ENCODE measurements at places on chromosomes 7 and 10. TPM values are rescaled to one million over a fixed set of nuclear protein-coding genes. Genes with fewer than 3 reads are reported as not detected.

DNA sequence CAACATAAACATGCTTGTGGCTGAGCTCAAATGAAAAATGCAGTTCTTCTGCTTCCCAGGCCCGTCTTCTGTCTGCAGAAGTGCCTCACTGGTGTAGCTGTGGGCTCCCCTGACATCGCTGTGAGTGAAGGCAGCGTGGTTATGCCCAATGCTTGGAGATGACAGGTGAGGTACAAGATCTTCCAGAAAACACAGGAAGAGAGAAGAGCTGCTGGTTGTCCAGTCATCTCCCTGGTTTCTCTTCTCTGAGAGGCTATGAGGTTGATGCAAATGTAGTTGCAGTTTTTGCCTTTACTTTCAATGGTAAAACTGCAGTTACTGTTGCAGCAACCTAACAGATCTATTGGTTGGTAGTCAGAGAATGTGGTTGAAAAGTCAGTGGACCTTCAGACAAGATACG is 223.6 kb downstream of the GATA3 start:
- H3K4me1 ChIP-seq, result peaks cover 9% of the 10 kb centered on the region
- no peaks in the 10 kb centered on the region for H3K36me3 ChIP-seq
- no peak overlapping the region for H3K4me3 ChIP-seq
- H3K27ac ChIP-seq, result no peak overlapping the region
- H3K27me3 ChIP-seq, result peaks cover 9% of the 10 kb centered on the region
- DNase-seq, result no peak

- no peak for DNase-seq
- H3K4me3 ChIP-seq, result no peak overlapping the region
- peaks cover 3% of the 10 kb centered on the region for H3K36me3 ChIP-seq
- no peaks in the 10 kb centered on the region for H3K4me1 ChIP-seq
Observed at GRCh38 chr10:132133449-132134240, 53.1 kb upstream of the DPYSL4 start.

GRCh38 chr7:144019457-144019856 is 19.3 kb downstream of the OR6B1 start:
- H3K4me1 ChIP-seq, result peaks cover 4% of the 10 kb centered on the region
- peaks cover 5% of the 10 kb centered on the region for H3K27me3 ChIP-seq
- no peak for DNase-seq
- no peaks in the 10 kb centered on the region for H3K36me3 ChIP-seq
- no peak overlapping the region for H3K27ac ChIP-seq

Gene KLHDC10
- total RNA-seq, result 20.6 TPM

- no peaks in the 10 kb centered on the region for H3K36me3 ChIP-seq
- H3K4me1 ChIP-seq, result peaks cover 18% of the 10 kb centered on the region
- DNase-seq, result no peak
- no peak overlapping the region for H3K27ac ChIP-seq
Observed at GRCh38 chr7:46930366-46930765, 651.5 kb downstream of the TNS3 start.

Gene IDI2
- not detected for total RNA-seq

Gene ANKRD61
- total RNA-seq, result not detected

DNA sequence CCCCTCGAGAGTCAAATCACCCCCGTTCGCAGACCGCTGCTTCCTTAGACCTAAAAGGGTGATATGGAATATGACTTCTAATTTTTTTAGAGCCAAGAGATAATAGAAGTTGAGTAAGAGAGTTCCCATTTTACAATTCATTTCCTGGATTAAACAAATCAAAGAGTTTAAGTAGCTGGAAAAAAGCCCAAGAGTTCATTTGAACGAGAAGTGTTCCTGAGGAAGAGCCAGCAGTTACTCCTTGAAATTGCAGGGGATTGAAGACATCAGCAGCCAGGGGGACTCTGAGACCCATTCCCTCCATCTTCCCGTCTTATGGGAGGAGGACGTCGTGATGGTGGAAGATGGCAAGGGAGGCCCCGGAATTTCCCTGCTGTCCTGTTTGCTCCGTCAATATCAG is 277.0 kb downstream of the WDR11 start:
- H3K27ac ChIP-seq, result no peak overlapping the region
- no peak overlapping the region for H3K4me3 ChIP-seq

Gene CCDC172
- not detected for total RNA-seq

GRCh38 chr7:46089281-46089680 is 168.2 kb upstream of the IGFBP3 start:
- no peaks in the 10 kb centered on the region for H3K4me1 ChIP-seq
- H3K27me3 ChIP-seq, result no peaks in the 10 kb centered on the region
- no peak overlapping the region for H3K4me3 ChIP-seq
- no peaks in the 10 kb centered on the region for H3K36me3 ChIP-seq

DNA sequence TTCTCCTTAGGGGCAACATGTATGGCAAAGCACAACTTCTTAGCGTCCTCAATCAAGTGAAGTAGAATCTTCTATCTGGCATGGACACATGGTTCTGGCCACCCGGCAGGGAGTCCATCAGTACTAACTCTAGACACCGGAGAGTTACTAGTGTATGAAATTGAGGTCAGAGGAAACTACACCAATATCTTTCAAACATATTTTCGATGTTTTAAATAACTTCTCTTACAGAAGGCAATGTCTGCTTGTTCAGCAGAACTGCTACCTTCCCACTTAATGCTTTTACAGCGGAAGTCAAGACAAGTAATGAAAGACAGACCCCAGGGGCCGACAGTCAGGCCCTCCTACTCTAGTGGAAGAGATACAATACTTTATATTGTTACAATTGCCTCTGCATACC is 89.9 kb downstream of the RNF216 start:
- H3K36me3 ChIP-seq, result peaks cover 13% of the 10 kb centered on the region
- H3K27ac ChIP-seq, result peak overlapping the region; percentile 79
- H3K4me3 ChIP-seq, result no peak overlapping the region

GRCh38 chr10:128567551-128567950 is 441.3 kb upstream of the MKI67 start:
- peaks cover 3% of the 10 kb centered on the region for H3K4me1 ChIP-seq
- no peak overlapping the region for H3K27ac ChIP-seq

DNA sequence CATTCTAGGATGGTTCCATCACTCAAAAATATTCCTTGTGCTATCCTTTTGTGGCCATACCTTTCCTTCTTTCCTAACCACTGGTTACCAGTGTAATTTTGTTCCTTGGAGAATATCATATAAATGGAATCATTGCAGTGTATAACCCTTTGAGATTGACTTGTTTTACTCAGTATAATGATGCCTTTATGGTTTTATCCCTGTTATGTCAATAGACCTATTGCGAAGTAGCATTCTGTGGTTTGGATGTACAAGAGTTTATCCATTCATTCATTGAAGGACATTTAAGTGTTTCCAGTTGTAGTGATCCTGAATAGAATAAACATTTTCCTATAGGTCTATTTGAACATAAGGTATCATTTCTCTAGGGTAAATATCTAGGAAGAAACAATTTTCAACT is 54.2 kb downstream of the RBM33 start:
- no peak overlapping the region for H3K4me3 ChIP-seq
- peaks cover 3% of the 10 kb centered on the region for H3K4me1 ChIP-seq
- H3K27ac ChIP-seq, result no peak overlapping the region
- peaks cover 51% of the 10 kb centered on the region for H3K36me3 ChIP-seq

DNA sequence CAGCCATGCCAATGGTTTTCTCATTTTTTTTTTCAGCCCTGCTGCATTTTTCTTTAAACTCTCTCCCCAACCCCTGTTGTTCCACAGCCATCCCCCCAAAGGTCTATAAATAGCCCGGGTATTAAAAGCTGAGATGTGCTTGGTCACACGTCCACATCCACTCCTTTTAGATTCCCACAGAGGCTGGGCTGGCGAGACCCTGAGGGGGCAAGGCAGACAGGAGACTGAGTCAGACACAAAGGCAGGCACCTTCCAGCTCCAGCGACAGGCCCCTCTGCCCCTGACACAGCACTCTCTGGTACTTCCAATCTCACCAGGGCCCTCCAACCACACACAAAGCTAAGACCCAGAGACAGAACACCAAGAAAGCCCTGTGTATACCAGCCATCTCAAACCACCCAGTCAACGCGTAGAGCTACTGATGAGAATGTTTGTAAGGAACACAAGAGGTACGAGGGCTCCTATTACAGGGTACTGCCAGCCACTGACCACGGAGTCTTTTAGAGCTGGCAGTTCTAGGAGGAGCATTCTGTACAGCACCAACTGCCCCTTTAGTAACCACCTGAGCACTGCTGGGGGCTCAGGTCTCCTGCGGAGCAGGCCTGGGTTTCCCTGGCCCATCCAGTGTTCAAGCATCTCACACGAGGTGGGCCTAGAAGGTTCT is 64.2 kb upstream of the DDC start:
- H3K36me3 ChIP-seq, result peaks cover 36% of the 10 kb centered on the region
- DNase-seq, result peak; percentile 46
- peak overlapping the region; percentile 22 for H3K27ac ChIP-seq
- no peak overlapping the region for H3K4me3 ChIP-seq
- H3K4me1 ChIP-seq, result no peaks in the 10 kb centered on the region

DNA sequence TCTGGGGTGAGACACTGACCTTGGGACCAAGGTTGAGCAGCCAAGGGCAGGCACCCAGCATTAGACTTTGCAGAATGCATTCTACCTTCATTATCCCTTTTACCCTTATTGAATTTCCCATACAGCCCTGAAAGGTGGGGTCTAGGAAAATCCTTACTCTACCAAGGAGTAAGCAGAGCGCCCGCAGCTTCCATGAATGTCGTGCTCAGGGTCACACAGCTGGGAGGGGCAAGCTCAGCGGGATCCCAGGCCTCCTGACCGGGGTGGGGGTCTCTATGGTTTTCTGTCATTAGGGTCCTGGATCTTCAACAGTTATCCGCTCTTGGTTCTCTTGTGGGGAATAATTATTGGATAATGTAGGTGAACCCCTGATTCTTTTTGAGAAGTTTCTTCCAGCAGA is 30.7 kb upstream of the BTBD16 start:
- peaks cover 38% of the 10 kb centered on the region for H3K36me3 ChIP-seq
- H3K4me1 ChIP-seq, result no peaks in the 10 kb centered on the region
- no peak overlapping the region for H3K27ac ChIP-seq
- H3K27me3 ChIP-seq, result no peaks in the 10 kb centered on the region
- no peak overlapping the region for H3K4me3 ChIP-seq

Gene ZMIZ2
- 98.2 TPM for total RNA-seq

Gene AKR1C1
- 0.90 TPM for total RNA-seq

DNA sequence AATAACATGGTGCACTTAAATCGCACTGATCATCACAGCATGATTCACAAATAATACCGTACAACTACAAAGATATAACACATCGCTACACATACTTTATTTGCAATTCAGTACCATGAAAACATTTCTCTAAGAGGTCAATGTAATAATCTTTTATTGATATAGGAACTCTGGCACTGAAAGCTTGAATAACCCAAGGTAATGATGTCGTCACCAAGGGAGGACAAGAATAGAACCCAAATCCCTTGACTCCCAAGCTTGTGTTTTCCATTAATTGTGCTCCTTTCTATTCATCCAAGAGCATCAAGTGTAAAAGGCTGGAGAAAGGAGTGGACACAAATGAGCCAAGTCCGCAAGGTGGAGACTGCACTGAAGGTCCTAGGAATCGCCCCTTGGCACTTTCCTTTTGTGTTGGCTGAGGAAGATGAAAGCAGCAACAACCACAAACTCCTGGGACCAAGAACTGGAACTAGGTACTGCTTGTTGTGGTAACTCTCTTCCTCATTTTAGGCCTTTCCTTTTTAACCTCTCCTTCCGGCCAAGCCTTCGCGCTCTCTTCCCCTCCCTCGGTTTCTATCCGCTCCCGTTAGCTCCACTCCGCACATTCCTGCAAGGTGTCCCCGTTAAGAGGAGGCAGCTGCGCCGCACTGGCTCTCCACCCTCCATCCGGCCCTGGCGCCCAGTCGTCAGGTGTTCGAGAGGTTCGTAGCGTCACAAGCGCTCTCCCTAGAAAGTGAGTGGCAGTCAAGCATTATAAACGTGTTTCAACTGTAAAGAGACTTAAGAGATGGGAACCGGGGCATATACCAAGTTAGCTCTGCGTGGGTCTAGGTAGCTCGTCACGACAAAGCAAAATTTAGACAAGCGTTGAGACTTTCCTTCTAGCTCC is 1.0 kb upstream of the CBLL1 start:
- peaks cover 14% of the 10 kb centered on the region for H3K27me3 ChIP-seq
- H3K27ac ChIP-seq, result peak overlapping the region; percentile 97
- peak overlapping the region; percentile 93 for H3K4me3 ChIP-seq
- H3K36me3 ChIP-seq, result no peaks in the 10 kb centered on the region
- H3K4me1 ChIP-seq, result no peaks in the 10 kb centered on the region

- no peak overlapping the region for H3K4me3 ChIP-seq
- H3K36me3 ChIP-seq, result no peaks in the 10 kb centered on the region
- H3K27ac ChIP-seq, result no peak overlapping the region
- no peaks in the 10 kb centered on the region for H3K27me3 ChIP-seq
Observed at GRCh38 chr10:114541081-114541796, 116.8 kb downstream of the ABLIM1 start.

Gene CNPY1
- total RNA-seq, result not detected

- peaks cover 59% of the 10 kb centered on the region for H3K36me3 ChIP-seq
- peak; percentile 56 for DNase-seq
- H3K4me3 ChIP-seq, result no peak overlapping the region
- H3K4me1 ChIP-seq, result peaks cover 39% of the 10 kb centered on the region
- peaks cover 10% of the 10 kb centered on the region for H3K27me3 ChIP-seq
Observed at GRCh38 chr10:101769541-101770180, 6.3 kb downstream of the FGF8 start.

GRCh38 chr7:34135924-34136323 is 230.6 kb downstream of the BMPER start:
- no peaks in the 10 kb centered on the region for H3K27me3 ChIP-seq
- H3K36me3 ChIP-seq, result no peaks in the 10 kb centered on the region
- peaks cover 2% of the 10 kb centered on the region for H3K4me1 ChIP-seq
- DNase-seq, result no peak
- no peak overlapping the region for H3K27ac ChIP-seq

GRCh38 chr10:51950996-51951555 is 251.7 kb upstream of the CSTF2T start:
- DNase-seq, result no peak
- H3K36me3 ChIP-seq, result no peaks in the 10 kb centered on the region
- H3K4me3 ChIP-seq, result no peak overlapping the region
- H3K4me1 ChIP-seq, result no peaks in the 10 kb centered on the region

DNA sequence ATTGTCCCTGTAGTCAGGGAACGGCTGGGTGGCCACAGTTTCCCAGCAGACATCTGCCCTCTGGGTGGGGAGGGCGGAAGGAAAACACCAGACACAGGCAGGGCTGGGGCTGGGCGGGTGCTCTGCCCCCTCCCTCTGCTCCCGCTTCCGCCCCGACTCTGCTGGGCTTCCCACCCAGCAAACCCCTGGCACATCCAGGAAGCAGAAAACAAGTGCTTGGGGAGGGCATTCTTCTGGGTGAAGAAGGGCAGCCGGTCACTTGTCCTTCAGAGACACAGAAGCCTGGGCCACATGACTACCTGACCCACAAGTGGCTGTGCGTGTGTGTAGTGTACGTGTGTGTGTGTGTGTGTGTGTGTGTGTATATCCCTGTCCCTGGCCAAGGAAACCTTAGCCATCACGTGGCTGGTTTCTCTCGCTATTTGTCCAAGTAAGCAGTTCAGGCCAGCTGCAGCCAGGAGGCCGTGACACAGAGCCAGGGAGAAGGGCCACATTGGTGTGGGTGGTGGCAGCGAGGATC is 77.9 kb downstream of the ZMIZ1 start:
- H3K27me3 ChIP-seq, result no peaks in the 10 kb centered on the region
- H3K27ac ChIP-seq, result no peak overlapping the region
- H3K36me3 ChIP-seq, result peaks cover 17% of the 10 kb centered on the region
- no peak for DNase-seq

All from endodermal cell (in vitro differentiated cells).